ENCODE measurements at places on chromosomes 1 and 21.
A peak's percentile ranks its signal among the peaks of the same experiment; 100 is the strongest.

- DNase-seq: no peak
These were observed 150.2 kb downstream of the PRDM16 start for GRCh38 chr1:3219005-3219790.

GRCh38 chr1:107247679-107248078 is 106.8 kb downstream of the NTNG1 start:
- no peak for DNase-seq

- no peak for DNase-seq
These were observed 3.4 kb downstream of the FCER1G start for GRCh38 chr1:161218301-161219077.

GRCh38 chr1:212485571-212485912 is 52.8 kb downstream of the NENF start:
- DNase-seq: no peak

DNA sequence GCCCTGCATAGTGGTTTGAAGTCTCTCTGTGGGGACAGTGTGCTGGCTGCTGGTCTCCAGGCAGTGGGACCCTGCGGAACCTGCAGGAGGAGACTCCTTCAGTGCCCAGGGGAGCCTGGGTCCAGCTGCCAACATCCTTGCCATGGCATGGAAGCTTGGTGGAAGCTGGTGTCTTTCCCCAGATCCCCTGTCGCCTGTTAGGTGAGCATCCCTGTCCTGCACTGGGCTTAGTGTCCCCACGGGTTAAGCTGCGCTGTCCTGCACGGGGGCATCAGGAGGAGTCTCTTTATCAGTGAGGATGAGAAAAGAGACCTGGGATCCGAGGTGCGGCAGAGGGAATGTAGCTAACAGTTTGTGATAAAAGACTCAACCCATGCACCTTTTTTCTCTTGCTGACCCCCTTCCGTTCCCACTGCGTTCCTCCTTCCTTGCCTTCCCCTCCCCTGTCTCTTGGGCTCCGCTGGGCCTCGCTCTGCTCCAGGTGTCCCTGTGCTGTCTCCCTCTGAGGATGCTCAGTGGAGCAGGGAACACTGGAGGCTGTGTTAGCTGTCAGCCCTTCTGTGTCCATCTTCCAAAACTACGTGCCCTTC is 59.3 kb downstream of the SLC37A1 start:
- no peak for DNase-seq

DNA sequence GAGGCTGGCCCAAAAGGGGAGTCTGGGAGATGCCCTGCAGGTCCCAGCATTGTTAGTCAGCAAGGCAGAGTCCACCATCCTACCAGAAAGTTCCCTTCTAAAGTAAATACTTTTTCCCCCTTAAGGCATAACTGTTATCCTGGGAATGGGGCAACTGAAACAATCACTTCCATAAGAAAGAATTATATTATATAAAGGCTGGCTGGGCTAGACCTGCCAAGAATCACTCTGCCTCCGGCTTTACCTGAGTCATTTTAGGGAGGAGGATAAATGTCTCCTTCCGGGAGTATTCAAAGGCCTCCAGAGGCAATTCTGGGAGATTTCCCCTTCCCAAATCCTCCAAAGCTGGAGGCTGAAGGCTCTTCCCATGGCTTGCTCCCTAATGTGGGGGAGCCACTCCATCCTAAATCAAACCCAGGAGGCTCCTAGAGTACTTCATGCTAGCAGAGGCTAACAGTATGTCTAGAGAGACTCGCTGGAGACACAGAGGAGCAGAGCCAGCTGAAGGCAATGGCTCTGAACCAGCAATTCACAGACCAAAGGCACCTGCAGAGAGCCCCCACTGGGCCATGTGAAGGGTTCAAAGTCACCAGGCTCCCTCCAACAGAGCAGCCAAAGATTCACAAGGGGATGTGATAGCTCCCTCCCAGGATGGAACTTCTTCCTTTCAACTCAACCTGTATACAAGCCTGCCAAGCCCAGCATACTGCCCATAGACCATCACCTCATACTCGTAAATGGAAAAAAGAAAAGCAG is 116.0 kb downstream of the ASTN1 start:
- no peak for DNase-seq

DNA sequence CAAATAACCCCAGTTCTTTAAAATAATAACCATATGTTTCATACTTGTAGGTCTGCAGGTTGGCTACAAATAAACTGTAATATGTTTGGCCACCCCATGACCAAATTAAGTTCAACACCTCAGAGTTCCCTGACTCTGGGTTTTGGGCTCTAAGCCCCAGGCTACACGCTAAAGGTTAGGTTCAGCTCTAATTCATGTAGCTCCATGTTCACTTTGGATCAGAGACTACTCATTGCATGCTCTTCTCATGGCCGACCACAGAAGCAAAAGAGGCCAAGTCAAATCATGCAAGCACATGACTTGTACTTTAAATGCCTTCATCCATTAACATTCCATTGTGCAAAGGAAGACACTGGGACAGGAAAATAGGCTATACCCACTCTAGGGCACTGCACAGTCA is 66.2 kb downstream of the MRPL39 start:
- no peak for DNase-seq

DNA sequence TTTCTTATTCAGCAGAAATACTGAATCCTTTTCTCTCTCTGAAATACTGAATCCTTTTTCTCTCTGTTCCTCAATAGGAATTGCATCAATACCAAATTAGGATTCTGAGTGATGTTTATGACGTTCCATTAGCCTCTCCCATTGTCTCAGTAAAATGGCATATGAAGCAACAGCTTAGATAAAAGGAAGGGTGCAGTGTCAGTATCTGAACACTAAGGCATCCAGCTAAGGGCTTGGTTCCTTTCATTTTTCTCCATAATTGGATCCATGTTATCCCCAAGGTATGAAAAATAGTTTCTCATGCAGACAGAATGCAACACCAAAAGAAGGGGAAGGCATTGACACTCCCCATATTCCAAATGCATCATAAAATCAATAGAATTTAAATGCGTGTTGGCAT is 61.5 kb upstream of the RAVER2 start:
- no peak for DNase-seq

DNA sequence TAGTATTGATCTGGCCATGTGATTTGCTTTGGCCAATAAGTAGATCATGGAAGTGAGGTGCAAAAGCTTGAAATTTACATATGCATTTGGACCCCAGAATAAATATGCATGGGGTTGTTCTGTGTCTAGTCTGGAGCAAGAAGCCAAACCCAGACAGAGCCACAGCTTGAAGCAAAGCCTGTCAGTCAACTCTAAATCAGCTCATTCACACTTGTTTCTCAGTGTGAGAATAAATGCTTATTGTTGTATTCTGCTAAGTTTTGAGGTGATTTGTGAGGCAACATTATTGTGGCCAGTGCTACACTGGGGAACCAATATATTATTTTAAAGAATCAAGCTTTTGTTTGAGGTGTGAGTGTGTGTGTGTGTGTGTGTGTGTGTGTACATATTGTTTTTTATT is 12.2 kb upstream of the PGLYRP3 start:
- DNase-seq: no peak

DNA sequence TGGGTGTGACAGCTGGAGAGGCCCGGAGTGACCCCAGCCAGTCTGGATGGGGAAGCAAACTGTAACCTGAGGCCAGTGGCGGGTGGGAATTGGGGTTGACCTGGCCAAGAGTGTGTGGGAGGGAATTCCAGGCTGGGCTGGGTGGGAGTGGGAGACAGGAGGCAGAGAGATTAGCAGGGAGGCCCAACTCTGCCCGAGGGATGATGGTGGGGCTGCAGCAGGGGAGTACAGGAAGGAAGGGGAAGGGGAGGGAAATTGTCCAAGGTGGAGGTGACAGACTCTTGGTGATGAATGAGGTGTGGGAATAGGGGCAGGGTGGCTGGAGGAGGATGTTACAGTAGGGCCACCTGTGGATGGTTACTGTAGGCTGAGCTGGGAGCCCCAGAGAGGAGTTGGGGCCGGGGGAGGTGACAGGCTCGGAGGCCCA is 40.4 kb downstream of the HUNK start:
- no peak for DNase-seq

GRCh38 chr1:115839029-115839678 is 1.8 kb downstream of the NHLH2 start:
- DNase-seq: no peak

DNA sequence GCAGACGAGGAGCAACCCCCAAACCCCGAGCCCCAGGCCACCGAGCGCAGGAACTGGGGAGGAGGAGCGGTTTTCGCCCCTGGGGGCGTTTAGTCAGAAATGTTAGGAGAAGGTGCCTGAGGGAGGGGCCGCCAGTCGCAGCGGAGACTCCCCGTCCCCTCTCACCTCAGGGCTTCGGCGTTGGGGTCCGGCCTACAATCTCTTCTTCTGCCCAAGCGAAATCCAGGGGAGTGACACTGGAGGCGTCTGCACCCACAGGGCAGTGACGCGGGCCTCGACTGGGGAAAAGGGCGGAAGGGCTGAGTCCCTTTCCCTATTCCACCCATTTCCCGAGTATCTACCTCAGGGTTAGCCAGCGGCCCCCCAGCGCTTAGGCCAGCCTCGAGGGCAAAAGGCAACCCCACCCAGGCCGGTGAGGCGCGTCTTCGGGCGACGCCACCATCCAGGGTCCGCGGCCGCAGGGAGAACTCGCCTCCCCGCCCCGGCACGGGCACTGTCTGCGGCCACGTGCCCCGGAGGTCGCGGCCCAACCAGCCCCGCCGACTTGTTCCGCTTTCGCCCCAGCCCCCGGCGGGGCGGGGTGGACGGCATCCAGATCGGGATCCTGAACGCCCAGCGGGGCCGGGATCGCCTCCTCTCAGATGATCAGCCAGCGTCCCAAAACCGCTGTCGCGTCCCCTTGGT is 118.7 kb upstream of the BARHL2 start:
- no peak for DNase-seq

- no peak for DNase-seq
These were observed 6.1 kb upstream of the ZNF362 start for GRCh38 chr1:33250217-33250616.

- DNase-seq: no peak
These were observed 62.8 kb upstream of the PRRC2C start for GRCh38 chr1:171422511-171422910.

DNA sequence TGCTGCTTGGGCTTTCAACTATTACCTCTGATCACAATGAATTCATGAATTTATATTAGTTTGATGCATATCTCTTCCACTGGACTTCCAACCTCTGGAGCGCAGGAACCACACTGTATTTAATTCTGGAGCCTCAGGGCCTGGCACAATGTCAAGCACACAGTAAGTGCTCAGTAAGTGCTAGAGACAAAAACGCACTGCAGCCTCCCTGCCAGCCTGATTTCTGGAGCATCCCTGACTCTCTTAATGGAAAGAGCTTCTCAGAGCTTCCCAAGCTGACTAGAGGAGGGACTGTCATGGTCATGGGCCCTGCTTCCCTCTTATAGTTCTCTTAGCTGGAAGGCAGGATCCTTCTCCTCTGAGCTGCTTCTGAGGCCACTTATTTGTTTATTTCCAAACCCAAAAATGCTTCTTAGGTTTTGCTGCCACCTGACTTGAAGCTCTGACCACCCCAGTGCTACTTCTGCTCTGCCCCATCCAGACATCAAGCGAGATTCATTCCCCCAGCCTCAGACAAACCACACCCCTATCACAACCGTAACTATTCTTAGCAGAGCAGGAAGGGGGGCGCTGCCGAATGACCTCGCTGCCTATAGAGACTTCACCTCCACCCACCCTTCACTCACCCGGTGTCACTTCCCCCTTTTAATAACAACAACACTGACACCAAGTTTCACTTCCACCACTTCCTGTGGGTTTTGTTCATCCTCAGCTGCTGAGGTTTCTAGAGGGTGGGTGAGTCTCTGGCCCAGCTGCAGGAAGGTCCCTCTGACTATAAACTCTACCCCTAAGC is 33.6 kb downstream of the NUAK2 start:
- peak; percentile 68 for DNase-seq

DNA sequence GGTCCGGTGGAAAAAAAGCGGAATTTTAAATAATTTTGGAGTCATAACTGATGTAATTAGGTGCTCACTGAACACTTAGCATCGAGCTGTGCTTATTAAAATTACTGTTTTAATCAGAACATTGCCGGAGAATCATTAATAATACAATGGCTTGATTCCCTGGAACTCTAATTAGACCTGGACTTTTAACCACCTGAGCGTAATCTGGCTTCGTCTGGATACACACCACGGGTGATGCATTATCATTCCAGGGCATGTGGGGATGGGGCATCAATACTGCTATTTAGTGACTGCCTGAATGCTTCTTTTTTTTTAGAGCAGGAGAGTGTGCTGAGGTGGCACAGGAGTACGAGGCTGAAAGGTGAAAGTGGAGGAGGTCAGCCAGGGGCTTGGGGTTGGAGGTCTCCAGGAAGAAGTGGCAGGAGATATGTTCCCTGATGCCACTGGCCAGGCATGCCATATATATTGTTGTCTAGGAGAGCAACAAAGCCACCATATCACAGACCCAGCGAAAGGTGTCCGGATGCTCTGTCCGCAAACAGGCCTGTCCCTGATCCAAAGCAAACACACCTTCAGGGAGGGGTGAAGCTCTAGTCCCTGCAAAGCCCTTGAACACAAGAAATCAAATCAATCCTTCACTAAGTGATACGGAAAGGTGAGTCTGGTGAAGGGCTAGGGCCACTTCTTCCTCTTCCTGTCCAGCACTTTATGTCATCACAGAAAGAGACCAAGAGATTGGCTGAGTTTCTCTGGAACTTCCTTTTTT is 125.2 kb downstream of the PLXNA2 start:
- no peak for DNase-seq

GRCh38 chr1:15654091-15654690 is 29.9 kb upstream of the PLEKHM2 start:
- DNase-seq: no peak

DNA sequence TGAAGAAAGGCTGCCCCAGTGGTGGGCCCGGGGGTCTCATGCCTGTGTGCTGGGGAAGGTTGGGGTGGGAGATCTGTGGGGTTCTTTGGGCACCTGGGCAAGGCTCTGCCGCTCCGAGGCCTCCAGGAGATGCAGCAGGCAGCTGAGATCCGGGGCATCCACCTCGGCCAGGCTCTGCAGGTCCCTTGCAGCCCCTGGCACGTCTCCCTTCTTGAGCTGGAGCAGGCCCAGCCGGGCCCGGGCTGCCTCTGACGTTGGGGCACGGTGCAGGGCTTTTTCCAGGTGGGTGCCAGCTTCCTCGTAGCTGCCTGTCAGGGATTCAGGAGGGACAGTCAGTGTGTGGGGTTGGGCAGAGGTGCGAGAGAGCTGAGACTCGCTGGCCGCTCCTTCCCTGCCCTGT is 11.4 kb upstream of the MMEL1 start:
- DNase-seq: no peak

GRCh38 chr1:203038217-203038741 is 12.0 kb downstream of the PPFIA4 start:
- no peak for DNase-seq

DNA sequence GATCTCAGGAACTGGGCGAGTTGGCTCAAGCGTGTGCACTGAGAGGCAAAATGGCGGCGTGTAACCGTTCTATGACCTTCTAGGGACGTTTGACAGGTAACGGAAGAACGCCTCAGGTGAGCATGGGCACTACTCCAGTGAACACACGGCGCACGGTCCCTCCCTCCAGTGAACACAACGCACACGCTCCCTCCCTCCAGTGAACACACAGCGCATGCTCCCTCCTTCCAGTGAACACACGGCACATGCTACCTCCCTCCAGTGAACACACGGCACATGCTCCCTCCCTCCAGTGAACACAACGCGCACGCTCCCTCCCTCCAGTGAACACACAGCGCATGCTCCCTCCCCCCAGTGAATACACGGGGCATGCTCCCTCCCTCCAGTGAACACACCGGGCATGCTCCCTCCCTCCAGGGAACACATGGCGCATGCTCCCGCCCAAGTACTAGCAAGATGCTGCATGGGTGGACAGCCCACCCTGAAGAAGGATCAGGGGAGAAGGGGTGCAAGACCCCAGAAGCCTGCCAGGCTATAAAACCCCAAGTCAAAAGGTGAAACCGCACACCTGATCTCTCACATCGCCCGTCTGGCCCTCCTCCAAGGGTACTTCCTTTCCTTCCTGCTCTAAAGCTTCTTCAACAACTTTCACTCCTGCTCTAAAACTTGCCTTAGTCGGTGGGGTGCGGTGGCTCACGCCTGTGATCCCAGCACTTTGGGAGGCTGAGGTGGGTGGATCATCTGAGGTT is 3.5 kb downstream of the C1orf159 start:
- DNase-seq: no peak
